Sigmoid colon (tissue), 7 donors: ENCODE measurements at places on chromosomes 16 and 17. TPM values are rescaled to one million over a fixed set of nuclear protein-coding genes. Genes with fewer than 3 reads are reported as not detected.

TOP2A gene
- total RNA-seq: 0.33 TPM

FKBP10 gene
- total RNA-seq: 71.2 TPM

CHST6 gene
- 2.1 TPM for total RNA-seq

KRT25 gene
- total RNA-seq: not detected

TEDC2 gene
- total RNA-seq: not detected

MED13 gene
- 60.7 TPM for total RNA-seq

MYH13 gene
- not detected for total RNA-seq

TMEM114 gene
- total RNA-seq: not detected

CRYBA1 gene
- not detected for total RNA-seq

KRT33A gene
- not detected for total RNA-seq

DNA sequence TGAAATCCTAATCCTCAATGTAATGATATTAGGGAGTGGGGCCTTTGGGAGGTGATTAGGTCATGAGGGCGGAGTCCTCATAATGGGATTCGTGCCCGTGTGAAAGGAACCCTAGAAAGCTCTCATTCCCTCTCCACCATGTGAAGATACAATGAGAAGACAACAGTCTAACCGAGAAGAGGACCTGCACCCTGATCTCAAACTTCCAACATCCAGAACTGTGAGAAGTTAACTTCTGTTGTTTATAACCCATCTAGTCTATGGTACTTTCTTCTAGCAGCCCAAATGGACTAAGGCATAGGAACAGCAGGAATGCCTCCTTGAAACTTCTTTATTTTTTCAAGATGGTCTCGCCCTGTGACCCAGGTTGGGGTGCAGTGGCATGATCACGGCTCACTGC is 24.7 kb downstream of the WSB1 start:
- no peak for DNase-seq

DNA sequence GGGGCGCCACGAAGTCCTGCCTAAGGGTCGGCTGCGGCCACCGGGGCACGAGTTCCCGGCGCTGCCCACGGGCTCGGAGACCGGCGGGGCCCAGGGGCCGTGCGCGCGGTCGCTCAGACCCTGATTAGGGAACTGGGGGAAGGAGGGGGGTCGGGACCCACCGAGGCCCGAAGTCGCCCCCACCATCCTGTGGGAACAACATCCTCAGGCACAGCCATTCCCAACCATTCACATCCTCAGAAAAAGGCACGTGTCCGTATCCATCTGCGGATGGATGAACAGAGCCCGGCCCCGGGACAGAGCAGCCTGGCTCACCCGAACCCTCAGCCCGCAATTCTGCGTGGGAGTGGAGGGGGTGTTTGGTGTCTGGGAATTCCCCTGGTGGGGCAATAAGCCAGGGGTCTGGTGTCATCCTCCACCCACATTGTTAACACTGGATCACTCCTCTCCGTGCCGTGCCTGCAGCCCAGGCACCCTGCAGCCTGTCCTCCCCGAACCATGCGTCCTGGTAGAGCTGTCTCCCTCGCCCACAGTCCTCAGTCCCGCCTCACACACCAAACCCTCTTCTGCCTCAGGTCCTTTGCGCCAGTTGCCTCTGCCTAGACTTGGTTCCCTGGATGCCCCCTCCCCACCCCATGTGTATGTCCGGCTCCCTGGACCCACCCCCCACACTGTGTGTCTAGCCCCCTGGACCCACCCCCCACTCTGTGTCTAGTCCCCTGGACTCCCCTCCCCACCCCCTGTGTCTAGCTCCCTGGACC is 789 bp upstream of the CCDC57 start:
- peak; percentile 81 for DNase-seq

DNA sequence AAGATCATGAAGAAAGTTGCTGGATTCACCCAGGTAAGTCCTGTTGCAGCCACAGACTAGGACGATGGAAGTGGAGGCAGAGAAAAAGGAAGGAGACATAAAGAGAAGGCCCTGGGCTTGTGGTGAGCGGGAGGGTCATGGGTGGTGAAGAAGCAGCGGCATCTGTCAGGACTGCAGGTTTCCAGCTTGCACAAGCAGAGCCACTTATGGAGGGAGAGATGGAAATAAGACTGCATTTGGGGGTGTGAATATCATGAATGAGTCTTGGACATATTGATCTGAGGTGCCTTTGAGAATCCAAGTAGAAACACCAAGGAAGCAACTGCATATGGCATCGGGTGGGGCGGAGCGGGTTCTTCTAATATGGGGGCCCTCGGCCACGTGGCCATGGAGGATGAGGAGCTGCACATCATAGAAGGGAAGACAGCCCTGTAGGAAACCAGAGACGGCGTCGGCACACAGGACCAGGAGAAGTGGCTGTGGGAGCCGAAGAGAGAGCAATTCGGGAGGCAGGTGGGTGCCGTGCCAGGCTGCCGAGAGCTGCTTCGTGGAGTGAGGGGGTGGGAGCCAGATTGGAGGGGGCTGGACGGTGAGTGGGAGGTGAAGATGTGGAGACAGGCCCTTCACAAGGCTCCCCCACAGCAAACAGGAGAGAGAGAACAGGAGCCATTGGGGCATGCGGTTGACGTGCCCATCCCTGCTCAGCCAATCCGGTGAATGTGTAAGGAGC is 243.5 kb downstream of the GSG1L start:
- DNase-seq: peak; percentile 38

DNA sequence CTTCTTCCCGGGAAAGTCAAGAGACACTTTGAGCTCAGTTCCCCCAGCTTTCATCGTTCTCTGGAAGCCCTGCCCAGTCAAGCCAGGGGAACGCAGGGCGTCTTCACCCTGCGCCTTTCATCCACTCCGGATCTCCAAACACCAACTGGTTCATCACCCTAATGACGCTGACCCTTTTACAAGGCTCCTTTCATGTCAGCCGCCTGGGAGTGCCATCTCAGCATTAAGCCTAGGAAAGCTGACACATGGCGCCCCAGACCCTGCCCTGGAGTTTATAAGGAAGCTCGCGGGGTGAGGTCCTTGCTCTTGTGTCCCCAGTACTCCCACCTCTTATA is 594 bp upstream of the DNAJC7 start:
- no peak for DNase-seq

- DNase-seq: no peak
Measured at GRCh38 chr17:17672453-17673368, 8.5 kb upstream of the RAI1 start.

GRCh38 chr17:35942588-35943186 is 826 bp downstream of the LYZL6 start:
- DNase-seq: no peak

- no peak for DNase-seq
Measured at GRCh38 chr16:30934827-30935557, 11.6 kb downstream of the FBXL19 start.

DNA sequence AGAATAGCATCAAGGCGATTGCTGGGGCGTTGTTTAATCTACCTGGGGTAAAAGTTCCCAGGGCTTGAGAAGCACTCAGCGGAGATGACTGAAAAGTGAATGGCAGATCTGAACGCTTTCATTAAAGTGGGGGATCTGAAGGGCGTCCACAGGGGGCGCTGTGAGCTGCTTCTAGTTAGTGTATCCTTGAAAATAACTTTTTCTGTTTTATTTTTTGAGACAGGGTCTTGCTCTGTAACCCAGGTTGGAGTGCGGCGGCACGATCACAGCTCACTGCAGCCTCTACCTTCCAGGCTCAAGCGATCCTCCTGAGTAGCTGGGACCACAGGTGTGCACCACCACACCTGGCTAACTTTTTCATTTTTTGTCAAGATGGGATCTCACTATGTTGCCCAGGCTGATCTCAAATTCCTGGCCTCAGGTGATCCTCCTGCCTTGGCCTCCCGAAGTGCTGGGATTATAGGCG is 360.4 kb downstream of the SEC14L1 start:
- DNase-seq: peak; percentile 45

- DNase-seq: no peak
Measured at GRCh38 chr17:44320066-44320465, 4.6 kb downstream of the SLC25A39 start.

DNA sequence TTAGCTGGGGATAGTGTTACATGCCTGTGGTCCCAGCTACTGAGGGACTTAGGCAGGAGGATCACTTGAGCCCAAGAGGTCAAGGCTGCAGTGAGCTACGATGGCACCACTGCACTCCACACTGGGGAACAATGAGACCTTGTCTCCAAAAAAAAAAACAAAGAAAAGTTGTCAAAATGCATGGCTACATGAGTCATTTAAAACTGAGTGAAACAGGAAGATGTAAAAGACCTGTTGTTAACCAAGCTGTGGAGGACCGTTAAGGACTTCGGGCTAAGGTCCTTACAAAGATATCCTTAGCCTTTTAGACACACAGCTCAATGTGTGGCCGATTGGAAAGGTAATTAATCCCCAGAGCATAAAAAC is 25.1 kb downstream of the ZP2 start:
- no peak for DNase-seq

- DNase-seq: no peak
Measured at GRCh38 chr17:80649672-80650330, 105.2 kb downstream of the RPTOR start.

- DNase-seq: no peak
Measured at GRCh38 chr17:32719689-32720088, 157.2 kb downstream of the MYO1D start.

- DNase-seq: no peak
Measured at GRCh38 chr16:1048442-1049112, 24.0 kb upstream of the SSTR5 start.

GRCh38 chr16:57167953-57168352 is 17.9 kb downstream of the PSME3IP1 start:
- peak; percentile 33 for DNase-seq

DNA sequence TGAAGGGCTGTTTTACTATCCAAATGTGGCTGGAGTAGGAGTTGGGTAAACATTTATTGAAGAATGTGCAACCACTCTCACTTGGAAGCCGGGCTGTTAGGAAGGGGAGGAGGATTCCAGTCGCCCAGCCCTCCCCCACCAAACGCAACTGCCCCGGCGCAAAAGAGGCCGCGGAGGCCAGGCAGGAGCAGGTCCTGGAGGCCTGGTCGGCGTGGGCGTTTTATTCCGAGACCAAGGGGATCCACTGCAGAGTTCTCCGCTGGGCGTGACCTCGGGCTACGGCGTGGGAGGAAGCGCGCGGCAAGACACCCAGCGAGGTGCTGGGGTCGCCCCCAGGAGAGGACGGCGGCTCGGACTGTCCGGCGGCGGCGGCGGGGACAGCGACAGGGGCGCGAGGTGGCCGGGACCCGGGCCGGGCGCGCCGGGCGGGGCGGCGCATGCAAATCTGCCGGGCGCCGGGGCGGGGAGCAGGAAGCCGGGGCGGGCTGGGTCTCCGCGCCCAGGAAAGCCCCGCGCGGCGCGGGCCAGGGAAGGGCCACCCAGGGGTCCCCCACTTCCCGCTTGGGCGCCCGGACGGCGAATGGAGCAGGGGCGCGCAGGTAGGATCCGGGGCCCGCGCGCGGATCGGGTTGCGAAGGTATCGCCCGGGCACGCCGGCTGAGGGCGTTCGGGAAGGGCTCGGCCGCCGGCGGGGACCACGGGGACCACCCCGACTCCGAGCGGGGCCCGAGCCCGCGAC is at the start of gene IL4R:
Gene IL4R, plus strand, starts transcription at position 553 of the 739 bp plus-strand sequence. CDS start 26,230 bp downstream, outside the sequence.
- DNase-seq: peak; percentile 88

- no peak for DNase-seq
Measured at GRCh38 chr16:84885342-84885910, 65.6 kb downstream of the CRISPLD2 start.

- no peak for DNase-seq
Measured at GRCh38 chr17:79850571-79851460, 11.6 kb upstream of the CBX4 start.

- DNase-seq: peak; percentile 80
Measured at GRCh38 chr16:88782454-88783390, 2.3 kb downstream of the PIEZO1 start.
